ENCODE measurements at places on chromosomes 1 and 21.

GRCh38 chr1:244050014-244050834 is 859 bp upstream of the ZBTB18 start:
- DNase-seq, result no peak

DNA sequence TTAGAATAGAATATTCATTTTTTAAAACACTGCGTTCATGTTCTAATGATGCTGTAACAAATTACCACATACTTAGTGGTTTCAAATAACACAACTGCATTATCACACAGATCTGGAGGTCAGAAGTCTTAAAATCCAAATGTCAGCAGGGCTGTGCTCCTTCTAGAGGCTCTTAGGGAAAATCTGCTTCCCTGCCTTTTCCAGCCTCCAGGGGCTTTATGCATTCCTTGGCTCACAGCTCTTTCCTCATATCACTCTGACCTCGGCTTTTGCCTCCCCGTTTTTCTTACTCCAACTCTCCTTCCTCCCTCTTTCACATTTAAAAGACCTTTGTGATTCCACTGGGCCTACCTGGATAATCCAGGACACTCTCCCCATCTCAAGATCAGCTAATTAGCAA is 18.6 kb upstream of the FMN2 start:
- DNase-seq, result no peak

GRCh38 chr1:191396622-191397021 is 761.6 kb upstream of the RGS18 start:
- DNase-seq, result no peak

DNA sequence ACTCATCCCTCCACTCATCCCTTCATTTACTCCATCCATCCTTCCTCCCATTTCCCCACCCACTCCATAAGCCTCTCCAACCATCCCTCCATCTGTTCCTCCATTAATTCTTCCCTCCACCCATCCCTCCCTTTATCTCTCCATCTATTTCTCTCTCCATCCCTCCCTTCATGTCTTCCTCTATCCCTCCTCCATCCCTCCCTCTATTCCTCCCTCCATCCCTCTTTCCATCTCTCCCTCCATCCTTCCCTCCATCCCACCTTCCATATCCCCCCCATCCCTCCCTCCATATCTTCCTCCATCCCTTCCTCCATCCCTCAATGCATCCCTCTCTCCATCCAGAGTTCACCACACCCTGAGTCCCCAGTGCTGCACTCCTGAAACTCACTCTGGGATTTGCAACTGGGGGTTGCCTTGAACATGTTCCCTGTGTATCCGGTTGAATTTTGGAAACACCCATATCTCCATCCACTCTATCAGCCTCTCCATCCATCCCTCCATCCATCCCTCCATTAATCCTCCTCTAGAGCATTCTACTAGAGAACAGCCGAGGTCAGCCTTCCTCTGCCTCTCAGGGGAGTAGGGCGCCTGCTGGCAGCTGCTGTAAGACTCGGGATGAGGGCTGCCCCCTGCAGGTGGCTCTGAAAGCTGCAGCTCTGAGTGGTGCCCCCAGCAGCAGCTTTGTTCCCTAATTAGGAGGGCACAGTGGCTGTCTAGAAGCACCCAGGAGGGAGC is 39.4 kb downstream of the ABCG1 start:
- DNase-seq, result peak; percentile 42

GRCh38 chr1:235427447-235427846 is 60.2 kb downstream of the TBCE start:
- no peak for DNase-seq
